NCI-H524 (cell line): ENCODE measurements at places on chromosomes 12 and 14.

DNA sequence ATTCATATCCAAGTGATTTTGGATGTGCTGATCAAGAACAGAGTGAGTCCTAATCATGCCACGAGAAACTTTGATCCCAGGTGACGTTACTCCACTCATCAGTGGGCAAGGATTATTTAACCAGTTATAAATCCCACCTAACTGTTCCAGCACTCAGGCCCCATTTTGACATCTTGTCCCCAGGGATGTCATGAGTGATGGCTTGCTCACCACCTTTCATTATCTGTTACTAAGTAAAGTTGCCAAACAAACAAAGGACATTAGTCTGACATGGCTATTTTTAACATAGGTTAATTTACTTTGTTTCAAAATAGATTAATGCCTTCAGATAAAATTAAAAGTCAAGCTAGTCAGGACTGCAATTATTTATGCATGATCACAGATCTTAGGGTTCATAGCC, 255.9 kb downstream of the ACSS3 start:
- no peak for DNase-seq

- no peak for DNase-seq
Measured at GRCh38 chr12:42593874-42594273, 4.3 kb upstream of the PRICKLE1 start.

DNA sequence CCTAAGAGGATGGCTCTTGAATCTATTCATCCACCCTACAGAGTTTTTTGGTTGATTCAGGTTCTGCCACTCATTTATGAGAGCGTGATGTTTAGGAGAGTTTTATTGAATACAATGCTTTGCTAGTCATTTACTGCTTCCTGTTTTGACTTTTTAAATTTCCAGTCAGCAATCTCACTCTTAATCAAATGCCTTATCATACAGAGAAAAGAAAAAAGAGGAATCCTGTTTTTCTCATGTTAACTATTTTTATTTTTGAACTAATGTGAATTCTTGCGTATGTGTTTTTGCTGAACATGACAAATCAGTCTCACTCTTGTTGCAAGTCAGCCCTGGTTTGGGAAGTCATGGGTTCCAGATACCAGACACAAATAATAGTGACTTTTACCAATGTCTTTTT, 22.1 kb upstream of the LGMN start:
- DNase-seq, result no peak

- no peak for DNase-seq
Measured at GRCh38 chr12:123319273-123319672, 45.4 kb downstream of the SBNO1 start.

- DNase-seq, result peak; percentile 10
Measured at GRCh38 chr12:30977124-30977523, 50.6 kb downstream of the TSPAN11 start.

- DNase-seq, result no peak
Measured at GRCh38 chr12:29103539-29103974, 45.5 kb upstream of the FAR2 start.

- no peak for DNase-seq
Measured at GRCh38 chr12:113994051-113994450, 27.9 kb upstream of the RBM19 start.

GRCh38 chr12:3233797-3234196, 156.6 kb downstream of the TSPAN9 start:
- no peak for DNase-seq

GRCh38 chr12:16331998-16332397, 15.4 kb upstream of the MGST1 start:
- no peak for DNase-seq

GRCh38 chr14:61493239-61493638, 171.9 kb downstream of the PRKCH start:
- DNase-seq, result no peak

GRCh38 chr14:57375156-57375555, 15.2 kb upstream of the NAA30 start:
- DNase-seq, result no peak

DNA sequence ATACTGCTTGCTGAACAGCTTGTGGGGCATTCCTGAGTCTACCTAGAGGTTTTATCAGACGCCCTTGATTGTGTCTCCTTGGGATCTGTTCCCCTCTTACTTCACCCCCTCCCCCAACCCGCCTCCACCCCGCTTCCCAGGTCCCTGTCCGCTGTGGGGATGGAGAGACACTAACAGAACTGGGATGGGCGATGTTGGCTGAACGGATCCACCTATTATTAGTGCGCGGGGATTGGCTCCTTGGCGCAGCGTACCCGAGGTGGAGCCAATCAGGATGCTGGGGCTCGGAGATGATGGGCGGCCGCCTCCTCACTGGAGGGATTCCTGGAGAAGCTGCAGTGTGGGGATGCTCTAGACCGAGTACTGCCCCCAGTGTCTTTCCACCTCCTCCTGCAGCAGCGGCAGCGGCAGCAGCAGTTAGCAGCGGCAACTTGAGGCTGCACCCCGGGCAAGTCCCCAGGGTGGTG, at the start of gene SYT1:
Gene SYT1 (plus strand): TSS at position 372 of the 467 bp plus-strand sequence.
- DNase-seq, result peak; percentile 95

DNA sequence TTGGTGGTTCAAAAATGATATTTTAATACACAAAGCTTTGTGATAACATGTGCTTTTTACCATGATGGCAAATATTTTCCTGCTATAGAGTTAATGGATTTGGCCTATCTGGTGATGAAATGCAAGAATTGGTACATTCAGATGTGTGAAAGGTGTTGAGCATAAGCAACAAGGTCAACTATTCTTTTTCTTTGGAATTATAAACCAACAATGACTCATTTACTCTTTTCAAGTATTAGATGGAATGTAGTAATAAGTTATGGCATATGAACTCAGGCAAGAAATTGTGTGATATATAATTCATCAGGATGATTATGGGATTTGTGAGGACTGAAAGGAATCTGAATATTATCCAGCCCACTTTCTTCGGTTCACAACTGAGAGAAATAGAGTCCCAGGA, 471.4 kb downstream of the ETNK1 start:
- DNase-seq, result no peak

DNA sequence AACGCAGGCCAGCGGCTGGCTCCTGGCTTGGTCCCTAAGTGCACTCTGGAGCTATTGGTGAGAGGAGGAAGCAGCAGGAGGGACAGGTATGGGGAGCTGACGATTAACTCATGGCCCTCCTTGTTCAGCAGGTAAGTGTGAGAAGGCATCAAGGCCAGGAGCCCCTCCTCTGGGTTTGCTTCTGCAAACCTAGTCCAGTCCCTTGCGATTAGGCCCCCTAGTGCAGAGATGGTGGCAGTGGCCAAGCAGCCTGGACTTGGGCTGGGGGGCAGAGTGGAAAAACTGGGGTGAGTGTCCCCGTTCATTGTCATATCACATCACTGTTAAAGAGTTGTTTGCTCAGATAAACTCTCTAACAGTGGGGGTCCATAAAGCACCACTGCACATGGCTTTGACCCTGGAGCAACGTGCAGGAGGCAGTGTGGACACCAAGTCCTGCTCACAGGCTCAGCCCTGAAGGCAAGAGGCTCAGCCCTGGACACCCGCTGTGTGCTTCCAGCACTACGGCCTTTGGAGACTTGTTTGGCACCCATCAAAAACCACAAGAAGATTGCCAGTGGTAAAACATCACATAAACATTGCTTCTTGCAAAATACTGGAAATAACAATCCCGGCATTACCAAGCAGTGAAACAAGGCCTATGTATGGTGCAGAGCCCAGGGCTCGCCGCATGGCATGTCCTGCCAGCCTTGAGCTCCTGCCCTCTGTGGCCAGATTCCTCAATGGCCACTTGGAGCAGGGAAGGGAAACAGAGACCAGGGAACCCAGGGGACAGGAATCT, 184.3 kb upstream of the RTL1 start:
- no peak for DNase-seq

- DNase-seq, result no peak
Measured at GRCh38 chr12:94815958-94816357, 165.6 kb upstream of the TMCC3 start.

DNA sequence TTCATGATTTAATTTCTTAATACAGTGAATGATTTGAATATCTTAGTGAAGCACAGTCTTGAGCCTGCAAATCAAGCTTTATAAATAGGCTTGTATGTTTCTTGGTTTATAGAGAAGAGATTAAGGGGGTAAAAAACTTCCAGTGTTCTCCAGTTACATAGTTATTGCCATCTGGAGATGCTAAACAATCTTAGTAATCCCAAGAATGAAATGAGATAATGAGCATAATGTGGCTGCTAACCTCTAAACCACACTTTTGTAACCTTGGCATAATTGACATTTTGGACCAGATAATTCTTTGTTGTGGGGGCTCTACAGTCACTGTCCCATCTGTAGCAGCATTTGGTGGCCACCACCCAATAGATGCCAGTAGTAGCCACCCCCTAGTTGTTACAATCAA, 316.8 kb downstream of the CCDC91 start:
- peak; percentile 92 for DNase-seq

DNA sequence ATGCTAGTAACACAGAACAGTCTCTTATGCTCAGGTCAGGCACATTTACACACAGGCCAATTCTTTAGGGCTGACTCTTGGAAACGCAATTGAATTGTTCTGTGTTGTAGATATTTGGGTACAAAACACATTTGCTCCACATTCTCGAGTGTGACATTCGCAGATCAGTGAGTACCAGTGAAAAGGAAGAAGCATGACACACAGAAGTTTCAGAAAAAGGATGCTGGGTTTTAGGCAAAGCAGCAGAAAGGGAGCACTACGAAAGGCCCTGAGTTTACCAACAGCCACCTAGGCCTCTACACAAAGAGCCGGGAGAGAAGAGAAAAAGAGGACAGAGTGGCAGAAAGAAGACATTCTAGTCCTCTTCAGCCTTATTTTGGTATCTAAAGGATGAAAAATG, 254.4 kb upstream of the BTG1 start:
- DNase-seq, result no peak

GRCh38 chr14:72611506-72611905, 282.4 kb downstream of the DPF3 start:
- DNase-seq, result no peak

DNA sequence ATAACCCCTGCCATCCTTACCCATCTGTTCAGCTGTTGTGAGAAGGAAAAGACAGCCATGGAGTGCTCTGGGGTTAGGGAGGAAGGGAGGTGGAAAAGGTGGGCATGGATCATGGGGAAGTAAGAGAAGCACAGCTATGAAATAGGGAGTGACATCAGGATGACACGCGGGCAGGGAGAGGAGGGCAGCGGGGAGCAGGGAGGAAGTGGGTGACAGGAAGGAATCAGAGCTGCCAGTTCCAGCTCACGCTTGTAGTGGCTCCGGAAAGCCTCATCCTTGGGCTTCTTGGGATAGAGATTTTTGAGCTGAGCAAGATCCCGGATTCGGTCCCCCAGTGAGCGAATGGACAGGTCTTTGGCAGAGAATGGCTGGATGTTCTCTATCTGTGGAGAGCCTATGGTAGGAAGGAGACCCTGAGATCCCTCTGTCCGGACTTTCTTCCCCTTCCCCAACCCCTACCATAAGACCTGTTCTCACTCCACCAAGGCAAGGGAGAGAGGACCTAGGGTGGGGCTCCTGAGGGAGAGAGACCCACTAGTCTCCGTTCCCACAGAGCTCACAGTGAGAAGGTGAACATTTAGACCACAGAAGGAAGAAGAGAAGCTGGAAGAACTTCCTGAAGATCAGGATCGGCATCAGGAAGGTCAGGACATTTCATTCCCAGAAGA, 10.3 kb downstream of the NAB2 start:
- DNase-seq, result no peak

DNA sequence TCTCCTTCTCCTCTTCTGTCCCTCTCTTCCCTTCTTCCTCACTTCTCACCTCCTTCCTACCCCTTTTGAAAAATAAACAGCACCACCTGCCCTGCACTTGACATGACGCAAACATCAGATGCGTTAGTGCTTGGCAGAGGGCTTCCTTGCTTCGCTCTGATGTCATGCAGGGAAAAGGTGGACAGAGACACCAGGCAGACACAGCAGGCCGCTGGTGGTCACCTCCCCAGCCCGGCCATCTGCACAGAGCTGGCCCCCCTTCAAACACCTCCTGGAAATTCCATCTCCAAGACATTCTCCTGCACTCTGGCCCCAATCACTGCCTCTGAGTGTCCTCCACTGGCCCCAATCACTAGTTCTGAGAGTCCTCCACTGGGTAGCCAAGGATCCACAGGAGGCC, 353.6 kb downstream of the MED13L start:
- no peak for DNase-seq

DNA sequence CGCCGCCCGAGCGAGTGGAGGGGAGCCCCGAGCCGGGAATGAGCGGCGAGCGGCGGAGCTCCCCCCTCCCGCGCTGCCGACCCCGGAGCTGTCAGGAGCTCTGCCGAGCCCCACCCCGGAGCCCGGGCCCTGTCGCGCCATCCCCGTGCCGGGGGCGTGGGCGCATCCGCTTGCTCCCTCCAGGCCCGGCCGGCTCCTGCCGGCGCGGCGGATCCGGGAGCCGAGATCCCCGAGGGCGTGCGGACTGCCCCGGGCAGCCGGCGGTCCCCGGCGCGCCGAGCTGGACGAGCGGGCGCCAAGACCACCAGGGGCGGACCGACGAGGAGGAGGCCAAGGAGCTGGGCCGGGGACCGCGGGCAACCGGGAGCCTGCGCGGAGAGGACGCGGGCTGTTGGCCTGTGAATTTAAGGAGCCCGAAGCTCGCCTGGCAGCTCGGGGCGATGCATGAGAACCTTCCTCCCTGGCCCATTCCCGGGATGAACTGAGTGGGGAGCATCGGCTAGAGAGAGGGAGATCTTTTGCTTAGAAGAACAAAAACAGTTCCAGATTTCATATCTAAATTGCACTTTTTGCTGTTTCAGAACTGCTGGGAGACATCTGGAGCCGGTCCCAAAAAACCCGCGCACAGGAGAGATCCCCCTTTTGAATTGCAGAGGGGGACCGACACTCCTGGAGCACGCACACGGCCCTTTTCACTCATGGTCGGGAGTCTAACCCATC, 2.0 kb downstream of the PTHLH start:
- DNase-seq, result peak; percentile 52

- no peak for DNase-seq
Measured at GRCh38 chr12:6226679-6227051, 26.5 kb downstream of the CD9 start.

DNA sequence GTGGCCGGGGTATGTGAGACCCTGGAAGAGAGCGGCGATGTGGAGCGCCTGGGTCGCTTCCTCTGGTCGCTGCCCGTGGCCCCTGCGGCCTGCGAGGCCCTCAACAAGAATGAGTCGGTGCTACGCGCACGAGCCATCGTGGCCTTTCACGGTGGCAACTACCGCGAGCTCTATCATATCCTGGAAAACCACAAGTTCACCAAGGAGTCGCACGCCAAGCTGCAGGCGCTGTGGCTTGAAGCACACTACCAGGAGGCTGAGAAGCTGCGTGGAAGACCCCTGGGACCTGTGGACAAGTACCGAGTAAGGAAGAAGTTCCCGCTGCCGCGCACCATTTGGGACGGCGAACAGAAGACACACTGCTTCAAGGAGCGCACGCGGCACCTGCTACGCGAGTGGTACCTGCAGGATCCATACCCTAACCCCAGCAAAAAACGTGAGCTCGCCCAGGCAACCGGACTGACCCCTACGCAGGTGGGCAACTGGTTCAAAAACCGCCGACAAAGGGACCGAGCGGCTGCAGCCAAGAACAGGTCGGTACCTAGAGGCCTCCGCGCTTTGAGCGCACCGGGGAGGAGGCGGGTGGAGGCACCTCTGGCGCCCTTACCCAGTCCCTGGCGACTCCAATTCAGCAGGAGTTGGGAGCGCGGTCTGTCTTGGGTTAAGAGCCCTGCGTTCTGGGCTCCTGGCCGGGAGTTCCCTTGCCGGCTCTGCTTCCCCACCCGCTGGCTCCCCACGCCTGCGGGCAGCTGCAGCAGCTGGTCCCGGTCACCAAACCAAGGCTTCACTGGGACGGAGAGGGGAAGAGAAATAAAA, 700 bp downstream of the SIX6 start:
- DNase-seq, result peak; percentile 74

- no peak for DNase-seq
Measured at GRCh38 chr12:118102070-118102469, 1.7 kb downstream of the VSIG10 start.

GRCh38 chr14:49950275-49951228, 57.7 kb downstream of the ARF6 start:
- DNase-seq, result no peak
